CD4-positive, alpha-beta T cell treated with Interleukin-6 at 100 ng/mL for 8 hours (primary cell): ENCODE measurements at places on chromosomes 12 and 14.

- no peak for DNase-seq
These were observed 841.1 kb downstream of the NRXN3 start for GRCh38 chr14:79011091-79011919.

GRCh38 chr14:52446355-52446754, 106.0 kb downstream of the TXNDC16 start:
- no peak for DNase-seq

- DNase-seq: no peak
These were observed 649.6 kb downstream of the BCL11B start for GRCh38 chr14:98622208-98623051.

DNA sequence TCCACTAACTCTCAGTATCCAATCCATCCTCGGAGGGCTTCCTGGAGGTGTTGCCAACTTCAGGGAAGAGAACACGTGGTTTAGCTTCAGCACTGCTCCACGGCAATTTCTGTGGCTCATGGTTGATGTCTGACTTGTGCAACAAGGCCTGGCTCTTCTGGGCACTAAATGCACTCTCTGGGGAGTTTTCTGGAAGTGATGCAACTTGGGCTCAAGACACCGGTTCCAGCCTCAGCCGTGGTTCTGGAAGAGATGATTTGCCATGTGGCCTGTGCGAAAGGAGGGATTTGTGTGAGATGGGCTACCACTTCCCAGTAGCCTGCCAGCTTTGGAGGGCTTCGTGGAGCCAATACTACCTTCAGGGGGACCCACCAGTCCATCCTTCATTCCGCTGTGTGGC, 118.6 kb upstream of the RTL1 start:
- DNase-seq: no peak

GRCh38 chr14:59510001-59510400, 25.7 kb downstream of the JKAMP start:
- DNase-seq: no peak

- no peak for DNase-seq
These were observed 27.7 kb downstream of the CCDC85C start for GRCh38 chr14:99576304-99576703.

- DNase-seq: no peak
These were observed 88.6 kb downstream of the VCPKMT start for GRCh38 chr14:50027816-50028215.

DNA sequence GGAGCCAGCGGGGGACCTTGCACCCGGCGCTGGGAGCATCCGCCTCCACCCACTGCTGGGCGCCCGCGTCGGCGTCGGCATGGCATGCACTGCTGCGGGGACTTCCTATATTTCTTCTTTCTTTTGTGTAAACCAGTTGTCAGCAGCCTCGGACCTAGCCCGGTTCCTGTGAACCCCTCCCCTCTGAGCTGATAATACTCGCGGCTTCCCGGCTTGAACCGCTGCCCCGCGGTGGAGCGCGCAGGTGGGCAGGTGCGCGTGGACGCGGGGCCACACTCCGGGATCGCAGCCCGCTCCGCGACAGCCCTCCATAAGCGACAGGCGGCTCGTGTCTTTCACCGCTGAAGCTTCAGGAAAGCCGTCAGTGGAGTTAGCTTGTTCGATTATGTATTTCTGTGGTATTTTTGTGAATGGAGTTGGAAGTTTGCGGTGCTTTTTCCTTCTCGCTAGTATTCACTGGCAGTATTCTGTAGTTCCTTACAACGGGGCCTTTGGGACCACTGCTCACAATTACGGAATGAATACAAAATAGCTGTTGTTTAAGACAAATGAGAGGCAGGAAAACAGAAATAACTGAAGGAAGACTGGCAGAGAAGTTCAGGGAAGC, 870 bp downstream of the BMAL2 start:
- DNase-seq: peak; percentile 8

DNA sequence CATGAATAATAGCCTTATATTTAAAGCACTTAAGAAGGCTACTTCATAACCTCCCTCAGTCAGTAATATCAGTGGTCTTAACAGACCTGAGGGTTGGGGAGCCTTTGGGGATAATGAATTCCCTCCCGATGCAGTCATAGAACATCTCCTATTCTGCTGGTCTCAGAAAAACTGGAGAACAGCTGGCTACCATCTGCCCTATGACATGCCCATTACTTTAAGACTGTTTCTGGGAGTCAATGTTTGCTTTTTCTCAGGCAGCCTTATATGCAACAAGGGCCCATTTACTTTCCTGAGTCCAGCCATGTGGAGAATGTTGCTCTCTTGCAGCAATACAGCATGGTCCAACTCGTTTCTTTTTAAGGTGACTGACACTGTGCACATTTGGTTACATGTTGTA, 161.7 kb upstream of the PARP11 start:
- DNase-seq: no peak

DNA sequence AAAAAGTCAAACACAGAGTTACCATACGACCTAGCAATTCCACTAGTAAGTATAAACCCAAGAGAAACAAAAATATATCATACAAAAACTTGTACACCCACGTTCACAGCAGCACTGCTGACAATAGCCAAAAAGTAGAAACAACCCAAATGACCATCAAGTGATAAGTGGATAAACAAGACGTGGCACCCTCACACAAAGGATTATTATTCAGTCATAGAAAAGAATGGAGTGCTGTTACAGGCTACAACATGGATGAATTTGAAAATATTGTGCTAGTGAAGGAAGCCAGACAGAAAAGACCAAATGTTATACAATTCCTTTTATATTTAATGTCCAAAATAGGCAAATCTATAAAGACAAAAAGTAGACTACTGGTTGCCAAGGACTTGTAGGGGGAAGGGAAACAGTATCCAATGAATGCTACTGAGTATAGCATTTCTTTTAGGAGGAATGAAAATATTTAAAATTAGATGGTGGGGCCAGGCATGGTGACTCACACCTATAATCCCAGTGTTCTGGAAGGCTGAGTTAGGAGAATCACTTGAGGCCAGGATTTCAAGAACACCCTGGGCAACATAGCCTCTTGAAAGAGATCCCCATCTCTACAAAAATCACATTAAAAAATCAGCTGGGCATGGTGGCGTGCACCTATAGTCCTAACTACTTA, 41.9 kb downstream of the SPTLC2 start:
- DNase-seq: no peak

DNA sequence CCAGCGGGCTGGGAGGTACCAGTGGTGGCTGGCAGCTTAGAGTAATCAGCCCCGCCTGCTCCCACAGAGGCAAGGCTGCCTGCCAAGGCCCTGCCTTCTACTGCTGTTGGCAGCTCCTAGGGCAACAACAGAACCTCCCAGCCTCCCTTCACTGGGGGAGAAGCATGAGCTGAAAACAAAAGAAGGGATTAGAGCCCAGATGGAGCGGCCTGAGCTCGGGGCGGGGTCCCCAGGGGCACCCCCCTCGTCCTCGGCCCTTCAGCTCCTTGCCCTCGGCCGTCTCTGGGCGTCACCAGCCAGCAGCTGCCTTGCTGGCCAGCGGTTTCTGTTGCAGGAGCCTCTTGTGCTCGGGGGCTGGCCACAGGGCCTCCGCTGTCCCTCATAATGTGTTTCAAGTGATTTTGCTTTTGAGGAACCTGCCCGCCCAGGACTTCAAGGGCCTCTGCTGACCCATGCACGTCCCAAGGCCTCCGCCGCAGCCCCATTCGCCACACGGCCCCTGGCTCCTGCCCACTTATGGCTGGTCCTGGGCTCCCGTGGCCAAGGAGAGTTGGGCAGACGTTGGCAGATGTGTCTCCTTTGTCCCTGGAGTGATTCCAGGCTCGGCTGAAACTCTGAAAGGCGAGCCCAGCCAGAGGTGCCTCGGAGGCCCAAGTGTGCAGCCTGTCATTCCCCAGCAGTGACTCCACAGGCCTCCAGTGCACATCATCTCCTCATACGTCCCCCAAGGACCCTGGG, 49.7 kb downstream of the PSMA6 start:
- peak; percentile 25 for DNase-seq

- no peak for DNase-seq
These were observed 28.8 kb upstream of the IGF1 start for GRCh38 chr12:102509123-102509626.

- DNase-seq: no peak
These were observed 6.8 kb downstream of the ALDH1L2 start for GRCh38 chr12:105077435-105077834.

DNA sequence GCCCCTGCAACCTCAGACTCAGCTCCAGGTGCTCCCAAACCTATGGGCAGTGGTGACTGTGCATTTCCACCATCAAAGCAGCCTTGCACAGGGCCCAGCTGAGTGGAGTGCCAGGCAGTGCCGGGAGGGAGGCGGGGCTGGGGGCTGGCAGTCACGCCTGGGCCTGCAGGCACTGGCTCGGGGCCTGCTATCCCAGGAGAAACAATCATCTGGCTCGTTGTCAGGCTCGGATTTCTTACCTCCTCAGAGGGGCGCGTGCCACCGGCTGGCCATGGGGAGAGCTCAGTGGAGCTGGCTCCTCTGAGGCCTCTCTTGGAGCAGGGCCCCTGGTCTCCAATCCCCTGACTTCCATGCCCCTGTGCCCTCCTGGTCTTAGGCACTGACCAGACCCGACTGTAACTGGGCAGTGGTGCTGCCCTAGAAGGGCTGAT, 20.2 kb upstream of the PPP1R13B start:
- DNase-seq: no peak

DNA sequence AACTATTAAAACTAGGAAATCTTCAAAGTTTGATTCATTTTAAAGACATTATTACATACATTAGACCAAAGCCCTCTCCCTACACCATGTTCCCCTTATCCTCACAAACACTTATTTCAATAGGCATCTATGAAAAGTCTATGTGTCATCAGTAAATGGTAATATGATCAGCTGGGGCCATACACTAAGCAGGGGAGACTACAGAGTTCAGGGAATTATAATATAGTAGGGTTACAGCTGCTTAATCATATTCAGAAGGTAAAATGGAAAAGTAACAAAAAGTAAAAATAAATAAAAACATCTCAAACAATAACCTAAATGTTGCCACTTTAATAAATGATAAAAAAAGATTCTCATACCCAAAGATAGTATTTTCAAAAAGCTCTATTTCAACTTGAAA, 29.1 kb downstream of the PAWR start:
- DNase-seq: no peak

DNA sequence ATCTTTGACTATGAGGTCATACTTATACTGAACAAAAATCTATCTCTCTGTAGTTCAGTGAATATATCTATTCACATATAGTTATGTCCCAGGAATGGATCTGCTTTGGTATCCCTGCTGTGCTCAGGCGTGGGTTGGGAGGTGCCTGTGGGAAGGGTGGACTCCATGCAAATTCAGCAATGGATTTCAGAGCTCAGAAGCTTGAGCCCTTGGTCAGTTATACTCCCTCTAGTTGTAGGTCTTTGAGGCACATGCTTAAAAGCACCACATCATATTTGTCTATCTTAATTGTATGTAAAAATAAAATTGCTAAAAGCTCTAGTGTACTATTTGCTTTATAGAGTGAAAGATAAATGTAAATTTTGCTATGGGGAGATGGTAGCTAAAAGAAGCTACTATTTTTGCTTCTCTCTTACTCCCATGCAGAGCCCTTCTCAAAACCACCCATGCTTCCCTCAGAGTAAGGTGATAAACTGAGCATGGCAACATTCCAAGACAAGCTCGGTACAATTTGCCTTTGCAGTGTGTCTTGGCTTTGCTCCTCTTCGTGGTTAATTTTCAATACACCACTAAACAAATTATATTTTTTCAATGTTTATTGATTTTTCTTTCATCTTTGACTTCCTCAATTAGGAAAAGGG, 54.9 kb downstream of the SLC16A7 start:
- DNase-seq: no peak

DNA sequence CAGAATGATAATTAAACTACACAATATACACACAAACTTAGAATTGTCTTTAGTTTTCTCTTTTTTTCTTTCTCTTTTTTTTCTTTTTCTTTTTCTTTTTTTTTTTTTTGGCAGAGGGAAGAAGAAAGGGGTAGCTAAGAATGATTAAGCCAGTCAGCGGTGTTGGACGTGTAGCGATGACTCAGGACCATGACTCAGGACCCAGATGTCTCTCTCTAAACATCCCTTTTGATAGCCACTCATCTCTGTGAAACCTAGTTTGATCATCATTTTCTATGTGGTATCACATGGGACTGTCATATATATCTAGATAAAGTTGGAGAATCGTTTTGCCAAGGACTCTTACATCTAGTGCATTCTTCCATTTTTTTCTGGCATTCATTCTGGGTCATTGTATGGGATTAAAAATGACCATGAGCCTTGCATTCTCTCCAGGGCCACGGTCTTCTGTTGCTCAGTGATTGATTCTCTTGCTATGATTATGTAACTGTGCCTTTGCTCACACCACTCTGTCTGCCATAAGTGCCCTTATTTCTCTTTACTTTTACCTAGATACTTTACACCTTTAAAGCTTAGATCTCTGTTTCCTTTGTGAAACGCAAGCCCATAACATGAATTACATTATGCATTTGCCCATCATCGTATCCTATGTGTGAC, 26.6 kb upstream of the NRXN3 start:
- DNase-seq: no peak

- no peak for DNase-seq
These were observed 59.1 kb downstream of the TMTC2 start for GRCh38 chr12:82745807-82746206.

GRCh38 chr14:80491131-80491530, 279.8 kb upstream of the DIO2 start:
- no peak for DNase-seq
